Activated CD8-positive, alpha-beta memory T cell treated with anti-CD3 and anti-CD28 coated beads for 1 hour (primary cell): ENCODE measurements at places on chromosomes 5 and 9.

DNA sequence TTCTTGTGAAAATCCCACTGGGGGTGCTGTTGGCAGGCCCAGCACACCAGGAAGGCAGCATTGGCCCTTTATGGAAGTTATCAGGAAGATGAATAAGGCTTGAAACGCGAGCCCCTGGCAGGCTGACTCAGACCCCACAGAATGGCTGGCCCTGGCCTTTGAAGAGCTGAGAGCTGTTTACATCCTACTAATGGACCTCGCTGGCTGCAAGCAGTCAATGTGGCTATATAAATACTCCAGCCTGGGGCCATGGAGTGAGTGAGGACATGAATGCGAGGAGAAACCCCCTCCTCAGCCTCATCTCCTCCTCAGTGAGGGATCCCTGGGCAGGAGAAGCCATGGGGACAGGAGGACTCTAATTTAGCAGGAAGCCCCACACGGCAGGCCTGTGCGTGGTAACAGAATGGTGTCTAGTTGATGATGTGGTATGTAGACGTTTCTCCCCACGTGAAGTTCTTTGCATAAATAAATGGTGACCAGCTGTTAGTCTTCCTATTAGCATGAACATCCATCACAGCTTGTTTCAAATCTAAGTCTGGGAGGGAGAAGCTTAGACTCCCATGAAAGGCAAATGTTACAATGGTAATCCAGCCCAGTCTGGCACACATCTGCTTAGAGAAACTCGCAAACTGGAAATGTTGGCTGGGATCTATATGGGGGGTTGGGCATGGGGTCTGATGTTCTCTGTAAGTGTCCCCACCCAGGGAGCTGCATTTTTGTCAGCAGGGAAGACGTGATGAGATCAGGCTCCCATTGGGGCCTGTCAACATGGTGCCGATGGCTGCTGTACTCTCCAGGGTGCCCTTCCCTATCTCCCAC, 175.1 kb upstream of the PITX1 start:
- no peak for DNase-seq

GRCh38 chr9:111005746-111006470, 32.4 kb downstream of the LPAR1 start:
- no peak for DNase-seq

- no peak for DNase-seq
These were observed 260.9 kb downstream of the KIF4B start for GRCh38 chr5:155274484-155274883.

DNA sequence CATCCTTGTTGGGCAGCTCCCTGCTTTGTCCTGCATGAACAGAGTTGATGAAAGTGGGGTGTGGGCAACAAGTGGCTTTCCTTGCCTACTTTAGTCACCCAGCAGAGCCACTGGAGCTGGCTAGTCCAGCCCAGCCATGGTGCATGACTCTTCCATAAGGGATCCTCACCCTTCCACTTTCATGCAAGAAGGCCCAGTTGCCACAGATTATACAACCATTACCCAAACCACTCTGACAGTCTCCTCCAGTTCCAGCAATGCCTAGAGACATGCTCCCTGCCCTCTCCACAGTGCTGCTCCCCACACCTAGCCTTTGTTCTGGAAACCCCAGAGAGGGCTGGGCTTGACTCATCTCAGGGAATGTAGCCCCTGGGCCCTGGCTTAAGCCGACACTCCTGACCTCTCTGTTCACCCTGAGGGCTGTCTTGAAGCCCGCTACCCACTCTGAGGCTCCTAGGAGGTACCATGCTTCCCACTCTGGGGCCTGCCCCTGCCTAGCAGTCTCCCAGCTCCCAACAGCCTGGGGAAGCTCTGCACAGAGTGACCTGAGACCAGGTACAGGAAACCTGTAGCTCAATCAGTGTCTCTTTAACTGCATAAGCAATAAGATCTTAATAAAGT, 3.9 kb downstream of the SLC35A4 start:
- DNase-seq, result no peak

GRCh38 chr5:100595812-100596173, 60.6 kb downstream of the FAM174A start:
- DNase-seq, result no peak

DNA sequence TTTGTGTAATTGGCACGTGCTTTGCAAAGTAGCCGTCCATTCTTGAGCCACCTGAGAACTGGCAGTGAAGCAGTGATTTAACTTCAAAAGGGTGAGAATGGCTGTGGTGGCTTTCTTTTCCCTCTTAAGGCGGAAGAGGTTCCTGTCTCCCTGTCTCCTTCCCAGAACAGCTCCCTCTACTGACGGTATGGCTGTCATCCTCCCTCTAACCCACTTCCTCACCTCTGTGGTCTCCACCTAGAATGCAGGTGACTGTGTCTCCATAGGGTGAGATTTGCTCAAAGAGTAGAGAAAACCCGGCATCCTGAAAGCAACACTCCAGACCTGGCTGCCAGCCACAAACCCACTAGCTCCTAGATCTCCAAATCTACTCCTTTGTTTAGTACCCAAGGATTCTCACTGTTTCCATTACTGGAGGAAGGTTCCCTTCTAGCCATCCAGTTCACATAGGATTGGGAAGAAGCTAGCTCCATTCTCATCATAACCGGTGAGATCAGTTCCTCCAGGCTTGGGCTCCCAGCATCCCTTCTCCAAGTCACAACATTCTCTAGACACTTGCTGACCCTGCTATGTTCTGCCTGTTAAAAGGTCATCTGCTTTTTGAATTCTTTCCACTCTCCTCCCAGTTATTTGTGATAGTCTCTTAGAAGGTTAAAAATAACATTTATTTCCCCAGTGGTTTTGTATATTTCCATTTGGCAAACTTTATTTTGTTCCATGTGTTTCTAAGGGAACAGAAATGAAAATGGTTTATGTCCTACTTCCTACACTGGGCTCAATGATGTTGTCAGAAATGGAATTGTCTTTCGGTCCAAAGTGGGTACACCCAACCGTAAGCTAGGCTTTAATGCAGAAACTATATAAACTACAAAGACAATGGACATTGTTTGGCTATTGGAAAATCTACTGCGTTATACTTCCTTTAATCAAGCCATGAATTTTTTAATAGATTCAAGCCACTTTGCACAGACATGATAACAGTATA, 269.4 kb downstream of the CWC27 start:
- DNase-seq, result no peak

- no peak for DNase-seq
These were observed 5.2 kb upstream of the FCN1 start for GRCh38 chr9:134922932-134923240.

GRCh38 chr9:120574473-120574872, 5.5 kb downstream of the CDK5RAP2 start:
- no peak for DNase-seq

GRCh38 chr9:22463205-22463604, 16.6 kb downstream of the DMRTA1 start:
- DNase-seq, result no peak

DNA sequence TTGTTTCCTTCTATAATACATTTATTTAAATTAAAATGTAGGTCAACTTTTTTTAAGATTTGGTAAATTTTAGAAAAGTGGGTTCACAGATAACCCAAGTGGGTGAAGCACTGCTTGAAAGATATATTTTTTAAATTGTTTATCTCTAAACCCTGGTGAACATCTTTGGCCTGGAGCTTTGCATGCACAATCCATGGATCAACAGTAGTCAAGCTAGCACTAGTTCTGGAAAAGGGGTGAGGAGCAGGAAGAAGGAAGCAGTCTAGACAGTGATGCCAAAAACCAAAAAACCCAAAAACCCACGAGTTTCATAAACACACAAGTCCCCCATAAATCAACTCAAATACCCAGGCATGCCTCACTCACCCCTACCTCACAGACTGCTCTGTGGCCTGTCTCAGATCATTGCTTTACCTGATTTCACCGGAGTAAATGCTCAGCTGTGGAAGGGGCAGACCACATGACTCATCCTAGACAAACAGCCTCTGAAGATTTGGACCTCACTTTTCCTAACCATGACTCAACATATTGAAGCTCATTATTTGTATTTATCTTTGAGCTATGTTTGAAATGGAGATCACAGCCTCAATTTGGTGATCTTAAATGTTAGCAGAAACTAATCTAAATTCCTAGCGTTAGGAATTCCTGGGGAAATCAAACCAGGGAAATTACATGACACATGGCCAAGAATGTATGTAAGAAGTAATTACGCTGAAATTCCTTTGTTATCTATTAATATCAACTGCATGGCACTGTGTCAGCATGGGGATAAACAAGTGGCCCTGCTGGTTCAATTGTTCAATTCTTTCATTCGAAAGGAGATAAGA, 149.6 kb downstream of the ZNF608 start:
- no peak for DNase-seq

DNA sequence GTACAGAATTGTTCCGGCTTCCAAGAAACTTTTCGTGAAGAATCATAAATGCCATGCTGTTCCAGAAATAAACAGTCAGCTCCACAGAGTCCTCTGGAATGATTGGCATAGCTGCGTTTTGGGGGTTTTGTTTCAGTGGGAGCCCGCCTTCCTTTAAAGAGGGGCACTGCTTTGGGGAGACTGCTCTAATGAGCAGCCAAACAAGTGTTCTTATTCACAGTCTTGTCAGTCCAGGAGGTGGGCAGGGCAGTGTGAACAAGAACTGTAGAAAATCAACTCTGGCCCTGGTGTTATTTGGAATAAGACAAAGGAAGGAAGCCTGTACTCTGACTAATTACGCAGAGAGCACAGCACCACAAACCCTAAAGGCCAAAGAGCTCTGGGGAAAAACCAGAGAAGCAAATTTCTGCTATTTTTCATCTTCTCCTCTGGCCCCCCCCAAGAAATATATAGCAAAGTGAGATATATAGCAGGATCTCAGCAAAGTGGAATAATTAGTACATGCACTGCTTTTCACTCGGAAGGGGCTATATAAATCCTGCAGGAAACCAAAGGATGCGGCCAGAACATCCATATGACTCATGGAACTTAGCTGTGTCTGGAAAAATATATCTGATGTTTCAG, 92.9 kb downstream of the GLDC start:
- no peak for DNase-seq

GRCh38 chr5:7742241-7742656, 108.7 kb downstream of the CFAP90 start:
- DNase-seq, result no peak

DNA sequence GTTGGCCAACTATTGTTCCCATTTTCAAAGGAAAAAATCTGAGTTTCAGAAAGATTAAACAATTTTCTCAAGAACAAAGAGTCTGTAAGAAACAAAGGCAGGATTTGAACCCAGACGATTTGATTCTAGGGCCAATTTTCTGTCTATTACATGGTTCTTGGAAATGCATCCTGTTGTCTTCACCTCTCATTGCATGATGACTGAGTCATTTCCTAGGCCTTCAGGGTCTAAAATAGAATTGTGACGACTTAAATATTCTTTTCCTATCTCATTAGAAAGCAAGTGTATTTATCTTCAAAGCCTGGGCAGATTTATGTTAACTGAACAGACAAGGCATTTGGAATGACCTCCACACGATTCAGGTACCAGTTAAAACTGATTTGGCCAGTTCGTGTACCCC, 512.9 kb downstream of the NTRK2 start:
- DNase-seq, result no peak

DNA sequence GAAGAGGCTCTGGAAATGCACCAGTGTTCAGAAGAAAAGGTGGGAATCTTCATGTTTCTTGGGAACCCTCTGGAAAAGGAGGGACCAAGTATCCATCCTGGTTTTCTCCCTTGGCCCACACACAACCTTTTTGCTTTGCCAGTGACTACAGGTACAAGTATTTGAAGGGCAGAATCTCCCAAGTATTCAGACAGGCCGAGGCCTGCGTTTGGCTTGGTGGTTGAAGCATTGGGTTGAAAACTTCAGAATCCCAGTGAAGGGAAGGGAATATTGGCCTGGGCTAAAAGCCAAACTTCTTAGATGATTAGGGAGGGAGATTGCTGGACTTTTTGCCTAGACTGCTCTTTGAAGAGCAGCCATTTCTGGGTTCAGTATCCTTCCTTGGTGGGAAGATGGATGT, 71.9 kb downstream of the UBAP1 start:
- DNase-seq, result no peak

- DNase-seq, result no peak
These were observed 2.2 kb downstream of the NPR3 start for GRCh38 chr5:32713361-32713769.

DNA sequence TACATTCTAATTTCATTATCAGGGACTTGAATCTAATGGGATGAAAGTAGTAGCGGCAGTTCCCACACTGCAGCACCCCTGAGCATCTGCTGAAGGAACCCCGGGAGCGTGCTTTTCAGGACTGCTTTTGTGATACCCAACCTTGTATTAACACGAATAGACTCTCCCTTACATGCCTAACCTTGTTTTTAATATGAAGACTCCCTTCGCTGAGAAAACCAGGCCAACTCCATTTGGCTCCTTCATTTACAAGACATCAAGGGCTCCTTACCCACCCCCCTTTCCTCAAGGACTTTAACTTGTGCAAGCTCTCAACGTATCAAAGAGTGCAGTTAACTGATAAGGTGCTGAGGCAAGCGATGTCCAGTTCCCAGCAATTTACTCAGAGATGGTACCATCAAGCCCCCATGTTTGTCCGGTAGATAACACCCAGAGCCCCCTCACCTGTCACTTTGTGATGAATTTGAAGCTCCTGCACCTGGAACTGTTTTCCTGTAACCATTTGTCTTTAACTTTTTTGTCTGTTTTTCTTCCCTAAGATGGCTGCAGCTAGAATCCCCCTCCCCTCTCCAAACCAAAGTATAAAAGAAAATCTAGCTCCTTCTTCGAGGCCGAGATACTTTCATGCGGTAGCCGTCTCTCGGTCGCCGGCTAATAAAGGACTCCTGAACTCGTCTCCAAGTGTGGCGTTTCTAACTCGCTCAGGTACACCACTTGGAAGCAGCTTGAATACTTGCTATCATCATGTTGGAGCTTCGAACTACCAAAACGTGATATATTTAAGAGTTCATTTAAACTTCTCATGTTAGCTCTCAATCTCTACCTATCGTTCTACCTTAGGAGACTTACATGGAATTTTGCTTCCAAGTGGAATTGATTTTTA, 10.7 kb downstream of the HNRNPH1 start:
- no peak for DNase-seq

GRCh38 chr9:93871286-93871685, 83.9 kb downstream of the BARX1 start:
- no peak for DNase-seq

- no peak for DNase-seq
These were observed 46.1 kb upstream of the MAMDC2 start for GRCh38 chr9:69997524-69997923.

DNA sequence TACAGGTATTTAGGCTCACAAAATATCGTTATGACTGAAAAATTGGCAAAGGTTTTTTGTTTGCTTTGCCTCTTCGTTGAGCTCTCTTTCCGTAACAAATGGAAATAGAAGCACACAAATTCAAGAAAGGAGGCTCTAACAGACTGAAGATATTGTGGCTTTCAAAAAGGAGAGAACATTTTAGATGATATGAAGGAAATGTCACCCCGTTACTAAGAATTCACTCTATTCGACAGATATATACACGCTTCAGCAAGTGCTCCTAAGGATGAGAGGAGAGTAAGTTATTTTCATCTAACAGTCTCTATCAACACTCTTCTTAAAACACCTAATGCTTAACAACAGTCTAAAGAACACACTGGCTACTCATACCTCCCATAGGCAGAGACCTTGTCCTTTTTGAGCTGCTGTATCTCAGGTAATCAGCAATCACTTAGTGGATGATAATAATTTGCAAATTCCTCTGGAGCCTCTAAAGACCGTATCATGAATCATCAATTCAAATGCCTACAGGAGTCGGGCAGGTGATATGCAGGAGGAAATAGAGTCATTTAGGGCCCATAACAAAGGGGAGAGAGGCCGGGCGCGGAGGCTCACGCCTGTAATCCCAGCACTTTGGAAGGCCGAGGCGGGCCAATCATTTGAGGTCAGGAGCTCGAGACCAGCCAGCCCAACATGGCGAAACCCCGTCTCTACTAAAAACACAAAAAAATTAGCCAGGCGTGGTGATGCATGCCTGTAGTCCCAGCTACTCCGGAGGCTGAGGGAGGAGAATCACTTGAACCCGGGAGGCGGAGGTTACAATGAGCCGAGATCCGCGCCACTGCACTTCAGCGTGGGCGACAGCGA, 1.4 kb upstream of the HSDL2 start:
- DNase-seq, result no peak
